RWPE2 (cell line): ENCODE measurements at places on chromosomes 16 and 17.

DNA sequence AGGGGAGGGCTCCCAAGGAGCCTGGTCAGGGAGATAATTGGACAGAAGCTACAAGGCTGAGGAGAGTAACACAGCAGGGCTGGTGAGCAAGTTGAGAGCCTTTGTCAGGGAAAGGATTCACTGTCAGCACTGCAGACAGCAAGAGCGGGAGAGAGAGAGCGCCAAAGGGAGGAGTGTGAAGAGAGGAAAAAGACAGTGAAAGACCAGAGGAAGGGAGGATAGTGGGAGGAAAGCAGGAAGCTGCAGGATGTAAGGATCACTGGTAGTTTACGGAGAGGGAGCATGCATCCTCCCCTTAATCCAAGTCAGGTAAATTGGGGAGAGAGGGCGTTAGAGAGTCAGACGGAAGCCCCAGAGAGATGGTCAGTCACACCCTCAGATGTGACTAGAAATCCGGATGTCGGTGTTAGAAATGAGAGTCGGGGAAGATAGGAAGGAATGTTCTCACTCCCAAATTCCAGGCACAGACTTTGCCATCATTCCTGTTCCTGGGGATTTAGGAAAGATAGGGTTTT is 13.8 kb upstream of the SPOP start:
- no peak for DNase-seq

DNA sequence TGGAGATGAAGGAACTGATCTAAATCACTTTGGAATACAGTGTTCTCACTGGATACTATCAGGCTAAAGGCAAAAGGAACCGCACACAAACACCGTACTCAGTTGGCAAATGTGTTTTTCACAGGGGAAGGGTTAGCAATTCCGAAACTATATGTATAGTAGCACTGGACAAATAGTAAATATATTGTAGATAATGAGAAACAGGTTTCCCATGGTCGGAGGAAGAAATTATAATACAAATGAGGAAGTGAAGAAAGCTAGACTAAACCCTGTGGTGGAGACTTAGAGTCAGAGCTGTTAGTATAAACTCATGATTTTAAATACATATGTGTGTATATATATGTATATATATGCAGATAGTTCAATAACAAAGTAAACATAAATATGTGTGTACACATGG is 414.1 kb upstream of the SALL1 start:
- DNase-seq, result no peak

- no peak for DNase-seq
Observed at GRCh38 chr17:55763856-55764255, 13.0 kb downstream of the PCTP start.

GRCh38 chr16:49470513-49470991 is 96.9 kb downstream of the C16orf78 start:
- DNase-seq, result no peak

GRCh38 chr17:8225813-8226535 is 15.6 kb upstream of the AURKB start:
- DNase-seq, result no peak

GRCh38 chr16:88014252-88014781 is 63.1 kb downstream of the BANP start:
- DNase-seq, result no peak
